ENCODE measurements at places on chromosomes 7 and 10. TPM values are rescaled to one million over a fixed set of nuclear protein-coding genes. Genes with fewer than 3 reads are reported as not detected.

SLC26A5 gene
- 3.0 TPM for total RNA-seq

ZNF239 gene
- total RNA-seq = 0.90 TPM

FAM237B gene
- not detected for total RNA-seq

FOXP2 gene
- 9.1 TPM for total RNA-seq

OR2A5 gene
- total RNA-seq = not detected

MLXIPL gene
- 8.7 TPM for total RNA-seq

OR2A12 gene
- not detected for total RNA-seq

MMD2 gene
- total RNA-seq = not detected

ACBD7 gene
- total RNA-seq = 0.33 TPM

HOXA7 gene
- total RNA-seq = not detected

GHRHR gene
- 7.5 TPM for total RNA-seq

PRKAR2B gene
- 28.4 TPM for total RNA-seq

GJD4 gene
- not detected for total RNA-seq

BEND7 gene
- total RNA-seq = 53.3 TPM

MBLAC1 gene
- 1.6 TPM for total RNA-seq

CCDC7 gene
- 5.4 TPM for total RNA-seq

CCL26 gene
- total RNA-seq = 0.59 TPM

DNA sequence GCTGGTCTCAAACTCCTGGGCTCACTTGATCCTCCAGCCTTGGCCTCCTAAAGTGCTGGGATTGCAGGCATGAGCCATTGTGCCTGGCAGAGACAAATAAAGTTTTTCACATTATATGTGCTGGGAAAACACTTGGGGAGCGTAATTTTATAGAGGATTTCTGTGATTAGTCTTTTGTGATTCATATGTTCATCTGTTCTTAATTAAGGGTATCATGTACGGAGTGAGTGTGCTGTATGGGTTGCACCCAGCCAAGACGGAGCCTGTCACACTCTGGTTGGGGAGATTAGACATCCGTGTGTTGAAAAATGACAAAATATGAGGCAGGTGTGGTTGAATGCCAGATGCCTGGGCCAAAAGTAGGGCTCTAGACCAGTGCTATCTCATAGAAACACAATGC is 10.3 kb downstream of the ADRB1 start:
- DNase-seq = no peak

GRCh38 chr10:78700413-78700812 is 368.4 kb upstream of the ZMIZ1 start:
- DNase-seq = peak; percentile 31

DNA sequence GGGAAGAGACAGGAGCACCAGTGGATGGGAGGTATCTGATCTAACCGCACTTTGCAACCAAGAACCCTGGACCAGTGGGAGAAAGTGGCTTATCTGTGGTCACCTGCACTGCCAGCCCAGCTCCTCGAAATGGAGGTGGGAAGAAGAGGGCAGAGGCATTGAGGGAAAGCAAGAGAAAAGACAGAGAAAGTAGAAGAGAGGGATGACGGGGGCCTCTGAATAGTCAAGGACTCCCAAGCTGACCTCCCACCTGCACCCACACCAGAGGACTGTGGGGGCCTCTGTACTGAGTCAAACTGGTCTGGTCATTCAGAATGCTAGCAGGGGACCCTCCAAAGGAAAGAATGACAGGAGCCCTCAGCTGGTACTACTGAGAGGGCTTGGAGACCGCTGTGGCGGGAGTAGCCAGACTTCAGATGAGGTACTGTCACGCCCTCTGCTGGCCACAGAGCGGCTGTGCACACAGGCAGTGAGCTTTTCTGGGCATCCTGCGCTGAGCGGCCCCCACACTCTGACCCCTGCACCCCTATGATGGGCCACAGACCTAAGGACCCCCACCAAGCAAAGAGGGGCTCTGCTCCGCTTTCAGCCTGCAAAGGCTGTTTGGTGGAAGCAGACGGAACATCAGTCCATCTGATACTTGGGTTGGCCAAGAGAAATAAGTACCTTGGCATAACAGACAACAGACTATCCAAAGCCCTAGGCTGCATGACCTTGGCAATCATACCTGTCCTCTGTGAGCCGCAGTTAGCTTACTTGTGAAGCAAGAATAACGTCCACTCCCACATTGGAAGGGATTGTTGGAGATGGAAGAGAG is 112.9 kb downstream of the COL13A1 start:
- peak; percentile 82 for DNase-seq

DNA sequence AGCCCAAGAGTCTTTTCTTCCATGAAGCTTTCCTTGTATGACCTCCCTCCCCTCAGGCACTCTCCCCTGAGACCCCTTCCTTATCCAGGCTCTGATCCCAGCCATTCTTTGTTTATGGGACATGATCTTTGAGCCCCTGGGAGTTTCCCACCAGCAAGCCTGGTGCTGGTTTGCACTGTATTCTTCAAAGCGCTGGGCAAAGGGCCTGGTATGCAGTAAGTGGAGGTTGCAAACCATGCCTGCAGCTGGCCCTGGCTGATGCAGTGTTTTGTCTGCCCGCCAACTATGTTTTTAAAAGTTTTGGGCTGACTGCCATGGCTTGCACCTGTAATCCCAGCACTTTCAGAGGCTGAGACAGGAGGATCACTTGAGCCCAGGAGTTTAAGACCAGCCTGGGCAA is 6.8 kb upstream of the NODAL start:
- DNase-seq = no peak

- no peak for DNase-seq
These were observed 319.3 kb downstream of the CAMK1D start for GRCh38 chr10:12668634-12669033.

- DNase-seq = no peak
These were observed 173.2 kb upstream of the TNRC18 start for GRCh38 chr7:5596896-5597246.

GRCh38 chr7:107815254-107815882 is 12.3 kb upstream of the SLC26A3 start:
- no peak for DNase-seq

DNA sequence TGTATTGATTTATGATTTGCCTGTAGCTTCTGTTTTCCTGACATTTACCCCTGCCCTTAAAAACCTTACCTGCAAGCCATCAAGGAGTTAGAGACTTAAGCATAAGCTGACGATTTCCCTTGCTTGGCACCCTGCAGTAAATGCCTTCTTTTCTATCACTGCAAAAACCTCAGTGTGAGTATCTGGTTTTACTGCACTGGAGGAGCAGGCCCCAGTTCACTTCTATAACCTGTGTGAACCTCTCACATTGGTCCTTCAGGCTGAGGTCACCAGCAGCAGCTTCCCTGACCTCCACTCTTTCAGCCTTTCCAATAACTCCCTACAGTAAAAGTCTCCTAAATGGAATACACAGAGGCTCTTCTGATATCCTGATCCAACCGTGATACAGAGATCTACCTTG is 30.5 kb downstream of the NUP42 start:
- DNase-seq = no peak

DNA sequence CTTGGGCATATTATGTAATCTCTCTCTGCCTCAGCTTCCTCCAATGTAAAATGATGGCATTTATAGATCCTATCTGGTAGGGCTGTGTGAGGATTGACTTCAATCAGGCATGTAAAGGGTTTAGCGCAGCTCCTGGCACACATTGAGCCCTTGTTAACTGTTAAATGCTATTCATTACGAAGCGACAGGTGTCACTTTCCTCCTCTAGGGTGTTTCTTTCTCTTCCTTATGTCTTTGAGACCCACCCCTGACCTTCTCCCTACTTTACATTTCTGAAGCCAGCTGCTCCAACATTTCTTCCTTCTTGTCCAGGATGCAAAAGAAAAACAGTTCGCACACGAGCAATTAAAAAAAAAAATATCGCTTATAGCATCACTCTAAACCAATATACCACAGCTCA is 5.7 kb upstream of the R3HCC1L start:
- DNase-seq = no peak

DNA sequence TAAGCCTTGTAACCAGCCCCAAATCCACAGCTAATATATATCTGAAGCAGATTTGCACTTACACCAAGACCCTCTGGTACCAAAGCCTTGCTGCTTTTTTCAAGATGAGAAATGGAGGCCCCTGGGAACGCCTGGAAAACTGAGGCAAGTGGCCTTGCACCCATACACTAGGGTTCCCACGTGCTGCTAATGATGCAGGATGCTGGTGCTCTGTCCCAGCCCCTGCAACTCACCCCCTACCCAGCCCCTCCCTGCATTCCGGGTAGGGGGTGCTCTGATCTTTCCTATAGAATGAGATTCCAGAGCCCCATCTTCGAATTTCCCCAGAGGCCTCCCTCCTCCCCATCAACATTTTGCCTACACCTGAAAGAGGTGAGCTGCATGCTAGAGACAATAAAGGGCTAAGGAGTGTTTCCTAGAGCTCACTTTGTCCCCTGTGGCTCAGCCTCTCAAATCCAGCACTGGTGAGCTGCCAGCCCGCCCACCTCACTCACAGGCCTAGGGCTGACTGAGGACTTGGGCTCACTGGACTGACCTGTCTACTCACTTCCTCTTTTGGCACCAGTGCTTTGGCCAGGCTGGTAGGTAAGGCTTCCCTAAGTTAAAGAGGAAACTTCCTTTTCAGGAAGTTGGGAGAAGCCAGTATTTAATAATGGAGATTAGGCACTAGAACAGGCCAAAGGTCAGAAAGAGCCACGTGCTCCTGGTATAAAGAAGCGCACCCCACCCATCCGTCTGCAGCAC is 9.8 kb downstream of the RBP4 start:
- no peak for DNase-seq

GRCh38 chr10:98215373-98215772 is 52.6 kb downstream of the LOXL4 start:
- no peak for DNase-seq

- no peak for DNase-seq
These were observed 222.0 kb downstream of the BICC1 start for GRCh38 chr10:58734664-58735063.

GRCh38 chr10:106996510-106996909 is 168.0 kb downstream of the SORCS1 start:
- DNase-seq = no peak

- DNase-seq = no peak
These were observed 153.2 kb upstream of the FZD8 start for GRCh38 chr10:35795131-35795824.

- DNase-seq = no peak
These were observed 10.0 kb upstream of the TMEM229A start for GRCh38 chr7:124042826-124043225.

DNA sequence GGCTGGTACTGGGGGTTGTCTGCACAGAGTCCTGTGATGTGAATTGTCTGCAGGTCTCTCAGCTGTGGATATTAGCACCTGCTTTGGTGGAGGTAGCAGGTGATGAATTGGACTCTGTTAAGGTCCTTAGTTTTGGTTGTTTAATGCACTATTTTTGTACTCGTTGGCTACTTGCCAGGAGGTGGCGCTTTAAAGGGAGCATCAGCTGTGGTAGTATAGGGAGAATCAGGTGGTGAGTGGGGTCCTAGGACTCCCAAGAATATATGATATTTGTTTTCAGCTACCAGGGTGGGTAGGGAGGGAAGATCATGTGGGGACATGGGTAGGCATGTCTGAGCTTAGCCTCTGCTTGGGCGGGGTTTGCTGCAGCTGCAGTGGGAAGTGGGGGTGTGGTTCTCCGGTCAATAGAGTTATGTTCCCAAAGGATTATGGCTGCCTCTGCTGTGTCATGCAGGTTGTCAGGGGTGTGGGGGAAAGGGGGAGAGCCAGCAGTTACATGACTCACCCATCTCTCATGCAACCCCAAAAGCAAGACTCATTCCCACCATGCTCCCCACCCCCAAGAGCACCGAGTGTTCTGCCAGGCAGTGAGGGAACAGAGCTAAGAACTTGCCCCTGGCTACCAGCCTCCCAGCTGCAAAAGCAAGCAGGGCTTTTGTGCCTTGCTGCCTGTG is 53.7 kb upstream of the ZNF273 start:
- no peak for DNase-seq

- DNase-seq = no peak
These were observed 7.0 kb upstream of the TMEM243 start for GRCh38 chr7:87226495-87226894.

- DNase-seq = no peak
These were observed 74.2 kb upstream of the HECW1 start for GRCh38 chr7:43038254-43038653.

GRCh38 chr10:43114743-43115611 is 23.3 kb upstream of the CSGALNACT2 start:
- no peak for DNase-seq

DNA sequence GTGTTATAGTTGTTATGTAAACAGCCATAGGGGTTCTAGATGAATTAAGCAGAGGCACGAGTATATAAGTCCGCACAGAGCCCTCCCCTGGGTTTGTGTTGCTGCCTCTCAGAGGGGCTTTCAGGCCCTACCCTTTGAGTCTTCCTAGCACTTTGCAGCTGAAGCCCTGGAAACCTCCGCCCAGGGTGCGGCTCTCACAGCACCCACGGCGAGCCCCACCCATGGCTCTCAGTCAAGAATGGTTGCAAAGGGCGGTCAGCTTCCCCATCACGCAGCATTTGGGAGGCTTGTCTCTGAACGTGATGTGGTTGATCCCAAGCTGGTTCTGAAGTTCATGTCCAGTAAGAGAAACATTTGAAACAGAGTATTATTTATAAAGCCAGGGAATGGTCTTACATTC is 18.8 kb upstream of the INSIG1 start:
- no peak for DNase-seq

DNA sequence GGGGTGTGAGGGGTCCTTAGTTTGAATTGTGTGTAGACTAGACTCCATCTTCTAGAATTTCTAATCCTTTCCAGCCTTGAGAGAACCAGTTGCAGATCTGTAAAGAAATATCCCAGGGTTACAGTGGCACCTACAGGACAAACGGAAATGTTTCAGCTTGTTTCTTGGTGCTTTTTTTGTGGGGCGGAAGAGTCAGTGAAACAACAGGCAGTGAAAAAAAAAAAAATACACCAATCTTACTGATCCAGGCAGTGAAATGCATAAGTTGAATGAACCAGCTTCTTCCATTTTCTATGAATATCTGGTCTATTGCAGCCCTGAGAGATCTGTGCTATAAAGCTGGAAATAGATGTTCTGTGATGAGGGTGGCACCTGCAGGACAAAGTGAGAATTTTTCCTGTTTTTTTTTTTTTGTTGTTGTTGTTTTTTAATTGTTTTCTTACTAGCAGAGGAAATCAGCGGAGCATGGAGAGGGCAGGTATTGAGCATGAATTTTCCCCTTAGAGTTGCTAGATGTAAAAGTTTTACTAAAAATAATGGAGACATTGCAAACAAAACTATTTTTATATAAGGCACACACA is 81.9 kb upstream of the DYNC1I1 start:
- DNase-seq = peak; percentile 24

GRCh38 chr10:96910488-96911395 is 78.6 kb downstream of the LCOR start:
- peak; percentile 31 for DNase-seq

GRCh38 chr7:44980393-44981034 is 1.7 kb upstream of the MYO1G start:
- no peak for DNase-seq

GRCh38 chr7:156932006-156932405 is 17.5 kb upstream of the NOM1 start:
- DNase-seq = no peak
